ENCODE measurements at places on chromosomes 6 and 20.

- no peak for DNase-seq
Measured at GRCh38 chr20:54228841-54229240, 21.0 kb downstream of the PFDN4 start.

GRCh38 chr6:6248651-6249050 is 71.8 kb downstream of the F13A1 start:
- no peak for DNase-seq

GRCh38 chr6:156820089-156820798 is 43.1 kb downstream of the ARID1B start:
- no peak for DNase-seq

- no peak for DNase-seq
Measured at GRCh38 chr20:10332656-10333415, 101.2 kb downstream of the MKKS start.

- no peak for DNase-seq
Measured at GRCh38 chr6:111427341-111428116, 55.5 kb downstream of the REV3L start.

GRCh38 chr6:1287103-1287591 is 24.8 kb upstream of the FOXQ1 start:
- no peak for DNase-seq

- DNase-seq: no peak
Measured at GRCh38 chr6:47105469-47106178, 63.5 kb upstream of the ADGRF1 start.
